ENCODE measurements at places on chromosomes 4 and X.

GRCh38 chr4:72641611-72642010 is 72.6 kb upstream of the ADAMTS3 start:
- DNase-seq = no peak

GRCh38 chrX:152157042-152157441 is 18.7 kb upstream of the MAGEA10 start:
- no peak for DNase-seq

GRCh38 chr4:14908635-14909034 is 93.6 kb upstream of the CPEB2 start:
- DNase-seq = no peak

DNA sequence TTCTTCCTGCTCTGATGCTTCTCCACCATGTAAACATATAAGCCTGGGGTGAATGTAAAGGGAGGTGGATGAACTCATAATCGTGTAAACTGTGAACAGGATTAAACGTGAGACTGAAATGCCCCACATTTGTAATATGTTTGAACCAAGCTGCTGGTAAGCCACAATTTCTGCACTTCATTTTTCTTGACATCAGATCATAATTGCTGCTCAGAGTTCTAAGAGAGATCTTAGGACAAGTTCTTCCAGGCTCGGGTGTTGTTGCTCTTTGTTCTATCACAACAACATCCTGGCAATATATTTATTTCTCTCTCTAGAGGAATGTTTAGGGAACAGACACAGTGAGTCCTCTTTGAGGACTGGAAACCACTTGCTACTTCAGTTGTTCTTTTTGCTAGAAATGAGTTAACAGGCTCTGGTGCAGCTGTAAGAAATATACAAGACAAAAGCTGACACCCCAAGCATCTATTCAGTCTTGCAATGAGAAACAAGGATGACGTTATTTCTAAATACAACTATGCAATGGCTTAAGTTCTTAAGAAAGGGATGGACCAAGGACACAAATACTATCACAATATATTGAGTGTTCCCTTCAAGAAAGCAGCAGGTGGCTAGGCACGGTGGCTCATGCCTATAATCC is 59.6 kb downstream of the LNX1 start:
- no peak for DNase-seq

- DNase-seq = peak; percentile 45
Observed at GRCh38 chrX:53089224-53089842, 4.6 kb upstream of the KANTR start.

- DNase-seq = no peak
Observed at GRCh38 chr4:158965226-158965625, 137.7 kb upstream of the RAPGEF2 start.

- DNase-seq = no peak
Observed at GRCh38 chr4:35739308-35739707, 505.0 kb downstream of the ARAP2 start.

DNA sequence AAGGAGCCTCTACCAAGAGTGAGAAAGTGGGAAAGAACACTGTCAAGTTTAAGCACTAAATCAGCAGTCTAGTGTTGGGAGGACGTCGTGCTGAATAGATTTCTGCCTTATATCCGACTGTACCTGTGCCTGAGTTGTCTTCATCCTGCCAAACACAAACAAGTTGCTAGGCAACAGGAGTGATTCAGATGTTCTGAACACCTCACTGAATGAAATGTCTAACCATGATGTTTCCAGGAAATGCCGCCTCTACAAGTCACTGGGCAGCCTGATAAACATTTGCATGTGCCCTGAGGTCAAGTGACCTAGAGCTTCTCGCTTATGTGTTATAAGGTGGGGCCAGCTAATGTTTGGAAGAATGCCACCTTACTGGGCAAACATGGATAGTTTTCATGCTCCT is 37.9 kb downstream of the SGMS2 start:
- peak; percentile 53 for DNase-seq

DNA sequence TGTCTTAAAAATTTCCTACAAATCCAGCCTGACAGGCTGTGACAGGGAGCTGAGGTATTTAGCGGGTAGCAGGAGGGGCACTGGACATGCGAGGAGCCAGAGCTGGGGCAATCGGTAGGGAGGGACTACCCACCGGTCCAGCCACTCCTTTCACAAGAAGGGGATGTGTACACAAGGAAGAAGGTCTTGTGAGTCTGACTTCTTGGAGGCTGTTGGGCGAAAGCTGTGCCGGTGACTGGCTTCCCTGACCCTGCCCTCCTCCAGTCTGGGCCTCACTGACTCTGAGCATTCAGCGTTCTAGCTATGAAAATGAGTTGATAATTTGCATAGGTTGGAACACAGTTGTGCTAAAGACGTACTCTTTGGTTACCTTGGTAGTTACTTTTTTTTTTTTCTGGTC is 12.7 kb upstream of the CXCL8 start:
- DNase-seq = peak; percentile 89

DNA sequence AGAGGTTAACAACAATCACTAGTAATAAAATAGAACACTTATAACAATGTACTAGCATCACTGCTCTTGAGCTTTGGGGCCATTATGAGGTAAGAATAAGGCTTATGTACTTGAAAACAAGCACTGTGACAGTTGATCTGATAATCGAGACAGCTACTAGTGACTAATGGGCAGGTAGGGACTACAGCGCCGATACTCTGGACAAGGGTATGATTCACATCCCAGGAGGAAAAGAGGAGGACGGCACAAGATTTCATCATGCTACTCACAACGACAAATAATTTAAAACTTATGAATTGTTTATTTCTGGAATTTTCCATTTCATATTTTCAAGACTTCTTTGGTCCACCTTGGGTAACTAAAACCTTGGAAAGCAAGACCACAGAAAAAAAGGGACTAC is 62.3 kb downstream of the FAM184B start:
- no peak for DNase-seq

DNA sequence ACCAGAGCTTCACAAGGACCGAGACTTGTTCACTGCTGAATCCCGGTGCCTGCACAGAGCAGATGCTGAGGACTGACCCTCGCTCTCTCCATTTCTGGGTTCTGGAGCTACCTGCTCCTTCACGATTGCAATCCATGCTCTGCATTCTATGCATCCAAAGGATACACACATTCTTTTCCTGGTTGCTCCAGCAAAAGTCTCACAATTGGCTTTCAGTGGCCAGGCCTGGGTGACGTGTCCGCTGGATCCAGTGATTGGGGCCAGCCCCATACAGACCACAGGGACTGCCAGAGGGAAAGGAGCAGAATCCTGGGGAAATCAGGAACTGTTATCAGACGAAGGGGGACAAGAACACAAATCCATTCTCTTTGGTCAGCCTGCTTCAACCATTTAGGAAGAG is 14.9 kb upstream of the CDKN2AIP start:
- DNase-seq = no peak

DNA sequence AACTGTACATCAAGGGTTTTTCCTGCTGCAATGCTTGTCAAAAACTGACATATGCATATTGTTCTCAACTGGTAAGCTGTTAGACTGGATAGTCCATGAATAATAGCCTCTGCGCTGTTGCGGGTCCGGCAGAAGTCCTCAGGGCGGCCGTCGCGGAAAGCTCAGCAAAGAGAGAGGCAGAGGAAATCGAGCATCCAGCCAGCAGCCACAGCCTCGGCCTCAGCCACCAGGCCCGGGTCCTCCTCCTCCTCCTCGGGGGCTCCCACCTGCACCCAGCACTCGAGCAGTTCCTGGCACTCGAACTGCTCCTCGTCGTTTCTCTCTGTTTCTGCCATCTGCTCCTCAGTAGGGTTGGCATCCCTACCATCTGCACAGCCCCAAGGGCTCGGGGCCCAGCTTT is 53.7 kb downstream of the UPRT start:
- DNase-seq = no peak

GRCh38 chrX:130057209-130057608 is 53.1 kb downstream of the ELF4 start:
- no peak for DNase-seq

GRCh38 chr4:184529283-184529682 is 54.9 kb upstream of the IRF2 start:
- no peak for DNase-seq

- DNase-seq = no peak
Observed at GRCh38 chr4:21628116-21628670, 320.4 kb downstream of the KCNIP4 start.

DNA sequence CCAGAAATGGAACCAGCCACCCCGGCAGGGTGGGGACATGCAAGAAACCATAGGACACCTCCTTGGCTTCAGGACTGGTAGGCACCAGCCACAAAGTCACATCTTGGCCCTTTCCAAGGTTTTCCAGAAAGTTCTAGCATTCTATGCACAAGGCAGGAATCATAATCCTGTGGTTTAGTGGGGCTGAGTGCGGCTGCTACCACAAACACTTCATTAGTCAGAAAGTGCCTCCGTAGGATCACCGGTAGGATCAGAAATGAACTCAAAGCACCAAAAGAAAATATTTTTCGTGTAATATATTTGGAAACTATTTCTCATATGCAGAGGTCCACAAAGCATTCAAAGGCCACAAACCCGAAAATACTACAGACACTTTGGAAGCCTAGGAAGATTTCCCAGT is 191.7 kb downstream of the PTTG2 start:
- DNase-seq = no peak

DNA sequence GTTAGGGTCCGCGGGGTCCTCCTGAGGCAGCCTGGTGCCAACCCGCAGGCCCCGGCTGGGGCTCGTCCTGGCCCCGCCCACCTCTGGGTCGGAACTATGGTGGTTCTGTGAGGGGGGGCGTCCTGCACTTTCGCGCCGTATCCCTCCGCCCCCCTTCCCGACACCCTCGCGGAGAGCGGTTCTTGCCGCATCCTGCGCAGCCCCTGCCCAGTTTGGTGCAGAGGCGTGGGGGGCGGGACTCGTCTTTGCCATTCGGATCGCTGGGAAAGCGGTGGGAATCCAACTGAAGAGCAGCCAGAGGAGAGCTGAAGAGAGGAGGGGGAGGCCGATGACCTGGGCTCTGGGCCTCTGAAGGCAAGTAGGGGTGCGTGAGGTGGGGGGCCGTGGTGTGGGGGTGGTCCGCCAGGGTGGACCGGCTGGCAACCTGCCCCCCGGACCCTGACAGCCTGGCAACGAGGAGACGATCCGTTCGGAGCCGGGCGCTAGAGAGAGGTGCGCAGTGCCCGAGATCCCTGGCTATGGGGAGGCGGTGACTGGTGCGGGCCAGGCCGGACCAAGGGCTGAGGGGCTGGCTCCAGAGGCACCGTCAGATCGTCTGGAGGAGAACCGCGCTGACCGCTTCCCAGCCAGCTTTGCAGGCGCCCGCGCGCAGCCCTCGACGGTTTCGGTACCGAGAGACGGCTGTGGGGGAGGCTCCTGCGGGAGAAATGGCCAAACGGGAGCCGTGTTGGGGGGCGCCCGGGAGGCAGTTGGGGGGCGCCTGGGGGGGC is at the start of gene GPRASP1:
GPRASP1 (plus strand) TSS at position 242 of the 770 bp plus-strand sequence. CDS start 2,431 bp downstream, outside the sequence.
- DNase-seq = peak; percentile 9

All from ACHN (cell line).